ENCODE measurements at places on chromosomes 1 and 21.

GRCh38 chr1:21292984-21293536, 2.8 kb upstream of the ECE1 start:
- DNase-seq, result no peak

DNA sequence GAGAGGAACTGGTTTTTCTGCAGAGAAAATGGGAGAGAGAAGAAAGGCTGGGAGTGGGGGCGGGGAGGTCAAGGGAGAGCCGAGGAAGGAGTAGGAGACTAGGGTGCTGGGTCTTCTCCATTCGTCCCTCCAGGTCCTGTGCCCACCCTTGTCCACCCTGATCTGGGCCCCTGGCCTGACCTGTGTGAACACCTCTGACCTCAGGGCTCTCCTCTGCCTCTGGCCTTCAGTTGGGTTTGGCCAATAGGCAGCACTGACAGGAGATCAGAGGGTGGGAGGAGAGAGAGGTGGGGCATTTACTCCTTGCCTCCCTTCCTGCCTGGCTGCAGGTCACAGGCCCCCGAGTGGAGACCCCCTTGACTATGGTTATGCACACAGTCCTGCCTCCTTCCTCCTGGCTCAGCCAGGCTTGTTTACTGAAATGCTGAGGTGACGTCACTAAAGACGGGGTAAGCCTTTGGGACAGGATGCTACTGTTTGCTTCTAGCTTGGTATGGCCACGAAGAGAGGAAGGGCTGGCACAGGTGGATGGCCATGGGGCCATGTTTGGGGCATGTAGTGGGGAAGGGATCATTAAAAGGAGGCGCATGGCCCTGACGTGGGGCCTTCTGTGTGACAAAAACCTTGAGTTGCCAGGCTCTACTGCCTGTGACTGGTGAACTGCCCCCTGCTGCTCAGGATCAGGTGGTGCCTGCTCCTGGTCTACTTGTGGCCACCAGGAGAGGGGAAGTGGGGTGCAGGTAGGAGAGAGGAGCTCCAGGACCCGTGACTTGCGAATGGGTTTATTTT, 248.7 kb upstream of the CSF3R start:
- no peak for DNase-seq

DNA sequence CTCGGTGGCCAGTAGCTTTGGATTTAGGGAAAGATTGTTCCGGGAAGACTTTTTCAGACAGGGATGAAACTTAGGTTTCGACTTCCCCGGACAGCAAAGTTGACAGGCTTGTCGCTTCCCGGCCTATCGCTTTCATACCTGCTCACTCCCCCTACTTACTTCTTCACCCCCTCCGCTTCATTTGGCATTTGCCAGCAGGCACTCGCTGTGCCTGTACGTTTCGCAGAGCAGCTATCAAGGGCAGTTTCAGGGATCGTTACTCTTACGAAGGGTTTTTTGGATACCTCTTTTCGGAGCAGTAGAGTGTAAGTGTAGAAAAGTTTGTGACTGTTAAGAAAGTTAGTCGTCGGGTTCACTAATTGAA, 393 bp downstream of the BLZF1 start:
- DNase-seq, result no peak

DNA sequence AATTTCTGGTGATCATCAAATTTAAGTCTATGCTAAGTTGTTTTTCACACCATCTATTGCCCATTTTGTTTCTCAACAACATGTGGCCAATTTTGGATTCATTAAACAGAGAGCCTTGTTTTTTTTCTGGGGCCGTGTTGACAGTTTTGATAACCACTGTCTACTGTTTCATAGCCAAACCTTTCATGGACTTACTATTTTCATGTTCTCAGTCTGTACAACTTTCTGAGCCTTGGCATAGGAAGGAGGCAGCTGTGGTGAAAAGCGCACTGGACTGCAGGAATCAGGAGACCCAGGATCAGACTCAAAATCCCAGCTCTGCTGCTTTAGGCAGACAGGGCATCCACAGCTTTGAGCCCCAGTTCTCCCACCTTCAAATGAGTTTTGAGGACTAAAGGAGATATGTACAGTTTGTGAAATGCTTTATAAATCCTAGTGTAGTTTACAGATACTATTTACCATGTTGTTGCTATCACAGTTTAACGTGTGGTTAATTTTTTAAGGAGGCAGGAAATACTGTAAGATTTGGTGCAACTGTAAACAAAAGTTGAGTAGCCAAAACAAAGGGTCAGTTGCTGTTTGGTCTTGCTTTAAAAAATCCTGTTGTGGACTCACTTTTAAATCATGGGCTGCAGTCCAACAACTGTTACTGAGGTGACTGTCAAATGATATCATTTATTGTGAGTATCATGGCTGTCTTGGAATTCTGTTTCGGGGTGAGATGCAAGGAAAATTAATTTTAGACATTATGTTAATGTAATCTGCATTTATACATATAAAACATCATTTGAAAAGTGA, 2.9 kb downstream of the MACO1 start:
- DNase-seq, result no peak

DNA sequence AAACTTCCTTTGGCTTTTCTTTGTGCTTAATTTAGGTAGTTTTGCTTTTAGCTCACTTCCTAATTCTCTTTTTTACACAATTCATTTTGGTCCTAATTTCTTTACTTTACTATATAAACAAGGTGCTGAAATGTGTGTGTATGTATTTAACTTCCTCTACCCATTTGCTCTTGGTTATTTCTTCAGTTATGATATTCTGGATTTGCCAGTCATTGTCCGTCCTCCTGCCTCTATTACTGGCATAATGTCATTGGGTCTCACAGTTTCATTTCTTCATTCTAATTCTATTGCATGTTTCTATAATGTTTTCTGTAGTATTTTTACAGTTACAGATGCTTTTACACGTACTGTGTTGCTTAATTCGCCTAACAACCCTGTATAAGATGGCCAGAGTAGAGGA, 96.2 kb downstream of the ZMYM4 start:
- DNase-seq, result no peak

GRCh38 chr1:25760871-25761270, 39.1 kb upstream of the SELENON start:
- DNase-seq, result no peak

DNA sequence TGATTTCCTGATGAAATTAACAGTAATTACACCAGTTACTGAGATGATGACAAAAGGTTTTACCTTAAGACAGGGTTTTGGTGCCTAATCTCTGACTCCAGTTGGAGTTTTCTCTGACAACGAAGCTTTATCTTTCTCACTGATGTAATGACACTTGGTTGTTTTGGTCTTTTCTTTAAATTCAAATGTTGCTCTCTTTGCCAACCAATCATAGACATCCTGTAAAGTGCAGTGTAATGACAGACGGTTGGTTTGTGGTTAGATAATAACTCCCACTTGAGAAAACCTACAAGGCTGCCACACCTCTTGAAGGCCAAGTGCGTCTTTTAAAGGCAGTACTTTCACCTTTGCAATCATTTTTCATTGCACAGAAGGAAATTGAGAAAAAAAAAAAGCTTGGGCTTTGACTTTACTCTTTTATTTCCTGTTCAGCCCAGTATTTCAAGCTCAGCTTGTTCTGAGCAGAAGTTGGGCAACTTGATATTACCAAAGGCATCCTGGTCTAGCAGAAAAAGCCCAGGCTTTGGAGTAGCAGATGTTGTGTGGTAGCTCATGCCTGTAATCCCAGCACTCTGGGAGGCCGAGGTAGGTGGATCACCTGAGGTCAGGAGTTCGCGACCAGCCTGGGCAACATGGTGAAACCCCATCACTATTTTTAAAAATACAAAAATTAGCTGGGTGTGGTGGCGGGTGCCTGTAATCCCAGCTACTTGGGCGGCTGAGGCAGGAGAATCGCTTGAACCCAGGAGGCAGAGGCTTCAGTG, 14.9 kb downstream of the PDIK1L start:
- peak; percentile 26 for DNase-seq

- no peak for DNase-seq
Observed at GRCh38 chr1:198977909-198978308, 339.1 kb downstream of the PTPRC start.

GRCh38 chr1:187763465-187763864, 934.7 kb downstream of the PLA2G4A start:
- no peak for DNase-seq

- DNase-seq, result no peak
Observed at GRCh38 chr1:46218443-46218842, 15.3 kb downstream of the LURAP1 start.

DNA sequence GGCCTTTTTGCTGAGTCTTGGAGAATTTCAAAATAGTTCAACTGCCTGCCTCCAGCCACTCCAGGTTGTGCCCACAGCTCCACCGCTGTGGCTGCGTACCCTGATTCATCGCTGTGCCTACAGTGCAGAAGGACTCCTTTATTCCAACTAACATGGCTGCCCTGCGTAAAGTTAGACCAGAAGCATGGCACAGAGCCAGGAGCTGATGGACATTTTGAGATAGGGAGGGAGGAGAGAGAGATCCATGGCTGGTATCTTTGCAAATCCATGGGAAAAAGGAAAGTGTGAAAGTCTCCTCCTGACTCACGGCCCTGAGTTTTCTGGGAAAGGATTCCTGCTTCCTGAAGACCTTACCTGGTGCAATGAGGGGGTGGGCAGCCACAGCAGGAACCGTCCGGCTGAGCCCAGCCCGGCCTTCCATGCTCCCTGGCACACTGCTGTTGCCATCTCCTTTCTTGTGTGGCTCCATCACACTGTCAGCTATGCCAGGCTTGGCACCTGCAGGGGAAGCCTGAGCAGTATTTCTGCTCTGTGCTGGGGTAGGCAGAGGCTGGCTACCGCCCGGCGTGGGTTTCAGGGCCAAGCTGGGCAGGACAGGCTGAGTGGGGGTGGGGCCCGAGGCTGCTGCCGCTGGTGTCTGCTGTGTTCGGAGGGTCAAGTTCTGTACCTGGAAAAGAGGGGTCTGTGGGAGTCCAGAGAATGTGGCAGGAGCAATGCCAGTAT, 46.0 kb upstream of the A3GALT2 start:
- DNase-seq, result no peak

DNA sequence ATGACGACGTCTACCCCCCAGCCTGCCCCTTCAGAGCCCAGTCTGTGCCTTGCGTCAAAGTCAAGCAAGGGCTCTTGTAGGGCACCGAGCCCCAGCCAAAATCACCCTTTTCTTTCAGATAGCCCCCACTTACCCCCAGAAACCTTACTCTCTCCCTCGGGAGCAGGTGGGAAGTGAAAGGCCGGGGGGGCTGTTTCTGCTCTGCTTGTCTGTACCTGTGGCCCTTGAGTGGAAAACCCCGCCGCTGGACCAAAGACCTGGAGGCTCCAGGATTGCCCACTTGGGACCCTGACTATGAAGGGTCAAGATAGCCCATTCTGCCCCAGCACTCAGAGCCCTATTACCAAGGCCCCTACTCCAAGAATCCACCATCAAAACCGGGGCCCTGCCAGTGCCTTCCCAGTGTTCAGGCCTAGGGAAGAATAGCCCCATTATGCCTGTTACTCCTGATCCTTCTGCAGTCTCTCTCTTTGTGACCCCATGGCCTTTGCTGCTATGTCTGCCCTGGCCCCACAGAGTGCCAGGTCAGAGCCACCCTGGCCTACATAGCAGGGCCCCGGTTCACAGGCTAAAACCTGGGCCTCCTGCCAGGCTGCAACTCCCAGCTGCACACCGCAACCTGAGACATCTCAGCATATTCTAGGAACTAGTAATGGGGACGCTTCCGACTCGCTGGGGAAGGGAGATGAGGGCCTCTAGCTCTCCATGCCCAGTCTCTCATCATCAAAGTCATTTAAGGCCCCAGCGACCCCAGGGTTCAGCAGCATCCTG, 22.2 kb upstream of the HPDL start:
- no peak for DNase-seq

GRCh38 chr1:220544901-220545303, 17.0 kb downstream of the MARK1 start:
- DNase-seq, result no peak

- no peak for DNase-seq
Observed at GRCh38 chr1:87111659-87112371, 197.4 kb downstream of the HS2ST1 start.
